GM19239 (cell line): ENCODE measurements at places on chromosomes 16 and 17.
A peak's percentile ranks its signal among the peaks of the same experiment; 100 is the strongest.

- DNase-seq, result no peak
Measured at GRCh38 chr16:23670137-23670776, 8.4 kb upstream of the PLK1 start.

GRCh38 chr17:42428141-42428944, 5.3 kb upstream of the CAVIN1 start:
- DNase-seq, result no peak

DNA sequence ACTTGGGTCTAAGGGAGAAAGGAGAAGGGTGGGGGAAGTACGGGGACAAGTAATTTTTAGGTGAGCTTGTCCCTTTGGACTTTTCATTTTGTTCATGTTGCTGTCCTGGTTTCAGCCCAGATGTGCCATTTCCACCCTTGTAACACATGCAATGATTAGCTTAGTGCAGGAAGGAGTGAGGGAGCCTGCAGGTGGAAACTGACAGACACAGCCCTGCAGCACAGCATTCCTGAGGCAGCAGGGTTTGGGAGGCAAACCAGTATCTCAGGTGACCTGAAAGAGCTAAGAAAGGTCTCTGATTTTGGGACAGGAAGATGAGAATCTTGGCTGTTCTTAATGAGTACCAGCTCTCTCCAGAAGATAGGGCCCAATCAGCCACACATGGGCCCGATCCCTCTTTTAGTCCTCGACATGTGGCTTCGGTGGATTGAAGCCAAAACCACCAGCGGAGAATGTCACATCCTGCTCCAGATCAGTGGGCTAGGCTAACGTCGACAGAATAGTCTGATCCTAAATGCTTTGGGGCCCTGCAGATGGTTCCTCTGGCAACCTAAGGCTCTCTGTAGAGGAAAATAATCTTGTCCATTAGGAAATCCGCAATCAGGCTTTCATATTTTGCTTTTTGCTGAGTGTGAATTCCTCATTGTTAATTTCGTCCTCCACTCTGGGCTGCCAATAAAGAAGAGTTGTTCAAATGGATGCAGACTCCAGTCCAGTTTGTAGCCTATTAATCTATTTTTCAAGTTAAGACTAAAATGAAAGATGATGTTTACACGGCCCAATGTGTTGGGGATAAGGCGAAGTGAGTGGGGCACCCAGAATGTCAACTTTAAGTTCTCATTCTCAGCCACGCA, 3.8 kb upstream of the RNF157 start:
- no peak for DNase-seq

- no peak for DNase-seq
Measured at GRCh38 chr17:71631483-71631882, 489.3 kb upstream of the SOX9 start.

DNA sequence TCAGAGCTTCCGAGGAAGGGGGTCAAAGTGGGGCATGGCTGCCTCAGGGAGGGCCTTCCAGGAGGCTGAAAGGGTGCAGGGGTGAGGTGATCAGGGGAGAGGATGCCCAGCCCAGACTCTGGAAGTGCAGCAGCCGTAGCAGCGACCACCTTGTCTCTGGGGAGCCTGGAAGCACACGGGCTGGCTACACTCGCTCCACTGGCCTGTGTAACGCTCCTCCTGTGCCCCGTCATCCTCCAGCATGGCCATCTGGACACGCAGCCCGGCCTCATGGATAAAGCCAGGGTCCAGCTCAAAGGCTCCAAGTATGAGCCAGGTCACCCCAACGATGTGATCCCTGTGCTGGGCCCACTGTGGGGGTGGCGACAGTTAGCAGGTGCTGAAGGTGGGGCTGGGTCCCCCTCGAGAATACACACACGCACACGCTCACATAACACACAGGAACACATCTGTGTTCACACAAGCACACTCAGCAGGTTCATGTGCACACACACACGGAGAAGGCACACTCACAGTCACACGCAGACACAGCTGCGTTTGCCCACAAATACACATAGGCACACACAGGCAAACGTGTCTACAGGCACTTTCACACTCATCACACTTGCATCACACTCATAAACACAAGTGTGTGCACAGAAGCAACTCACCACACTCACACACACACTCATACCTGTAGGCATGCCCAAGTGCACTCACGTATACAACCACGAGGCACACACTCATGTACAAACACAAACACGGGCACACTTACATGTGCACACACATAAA, 19.3 kb downstream of the POLR3K start:
- no peak for DNase-seq

GRCh38 chr16:75289189-75289588, 37.8 kb upstream of the BCAR1 start:
- DNase-seq, result no peak

DNA sequence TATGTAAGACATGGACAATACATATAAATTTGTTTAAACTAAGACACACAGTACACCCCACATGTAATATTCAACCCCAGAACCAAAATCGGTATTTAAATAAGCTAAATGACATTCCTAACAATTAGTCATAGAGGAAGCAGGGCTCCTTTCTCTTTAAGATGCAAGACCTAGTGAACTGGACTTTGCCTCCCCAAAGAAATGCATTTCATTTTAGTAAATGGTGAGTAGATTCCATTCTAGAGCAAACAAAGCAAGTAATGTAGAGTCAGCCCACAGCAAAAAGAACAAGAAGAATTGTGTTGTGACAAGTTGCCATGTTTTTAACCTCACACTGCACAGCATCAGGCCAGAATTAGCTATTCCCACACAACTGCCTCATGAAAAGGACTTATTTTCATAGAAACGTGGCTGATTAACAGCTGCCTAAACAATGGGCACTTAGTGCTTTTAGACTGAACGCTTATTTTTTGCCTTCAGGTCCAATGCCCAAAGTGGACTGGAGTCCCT, 14.4 kb downstream of the DNAJC7 start:
- DNase-seq, result no peak

GRCh38 chr17:32281011-32281451, 15.4 kb downstream of the RHBDL3 start:
- no peak for DNase-seq

DNA sequence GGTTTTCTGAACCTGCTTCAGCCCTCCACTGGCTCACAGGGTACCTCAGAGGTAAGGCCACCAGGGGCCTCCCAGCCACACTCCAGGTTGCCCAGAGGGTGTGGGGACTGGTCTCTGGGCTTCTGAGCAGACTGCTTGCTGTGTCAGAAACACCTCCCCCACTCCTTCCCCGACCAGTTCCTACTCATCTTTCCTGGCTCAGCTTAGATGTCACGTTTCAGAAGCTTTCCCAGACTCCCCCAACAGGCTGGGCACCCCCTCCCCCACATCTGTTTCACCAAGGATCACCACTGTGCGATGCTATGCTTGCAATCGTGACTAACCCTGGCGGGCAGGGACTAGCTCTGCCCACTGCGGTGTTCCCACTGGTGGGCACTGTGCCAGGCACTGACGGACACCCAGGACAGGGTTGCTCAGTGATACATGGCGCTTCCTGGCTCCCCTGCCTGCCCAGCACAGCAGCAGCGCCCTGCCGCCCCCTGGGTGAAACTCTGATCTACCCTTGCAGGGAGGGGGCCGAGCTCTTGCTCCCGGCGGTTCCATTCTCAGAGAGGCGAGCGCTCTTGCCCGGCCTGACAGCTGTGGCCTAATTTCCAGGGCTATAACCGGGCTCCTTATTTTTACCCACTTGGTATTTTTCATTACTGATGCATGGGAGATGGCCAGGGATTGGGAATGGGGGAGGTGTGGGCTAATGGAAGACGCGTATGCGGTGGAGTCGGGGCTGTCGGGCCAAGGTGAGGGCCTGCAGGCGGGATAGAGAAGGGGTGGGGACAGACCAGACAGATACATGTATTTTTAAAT, 29.4 kb upstream of the MTSS2 start:
- no peak for DNase-seq

DNA sequence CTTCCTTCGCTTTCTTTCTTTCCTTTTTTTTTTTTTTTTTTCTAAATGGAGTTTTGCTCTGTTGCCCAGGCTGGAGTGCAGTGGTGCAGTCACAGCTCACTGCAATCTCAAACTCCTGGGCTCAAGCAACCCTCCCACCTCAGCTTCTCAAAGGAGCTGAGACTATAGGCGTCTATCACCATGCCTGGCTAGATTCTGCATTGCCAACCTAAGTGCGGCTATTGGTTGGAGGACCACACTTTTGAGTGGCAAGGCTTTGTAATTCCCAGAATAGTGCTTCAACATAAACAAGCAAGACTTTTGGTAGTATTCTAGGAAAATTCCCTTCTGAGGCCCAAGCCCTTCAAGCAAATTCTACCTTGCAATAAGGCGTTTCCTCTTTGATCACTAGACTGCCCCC, 107.8 kb downstream of the YPEL2 start:
- DNase-seq, result no peak

- DNase-seq, result peak; percentile 72
Measured at GRCh38 chr16:78444-79150, 572 bp downstream of the MPG start.

DNA sequence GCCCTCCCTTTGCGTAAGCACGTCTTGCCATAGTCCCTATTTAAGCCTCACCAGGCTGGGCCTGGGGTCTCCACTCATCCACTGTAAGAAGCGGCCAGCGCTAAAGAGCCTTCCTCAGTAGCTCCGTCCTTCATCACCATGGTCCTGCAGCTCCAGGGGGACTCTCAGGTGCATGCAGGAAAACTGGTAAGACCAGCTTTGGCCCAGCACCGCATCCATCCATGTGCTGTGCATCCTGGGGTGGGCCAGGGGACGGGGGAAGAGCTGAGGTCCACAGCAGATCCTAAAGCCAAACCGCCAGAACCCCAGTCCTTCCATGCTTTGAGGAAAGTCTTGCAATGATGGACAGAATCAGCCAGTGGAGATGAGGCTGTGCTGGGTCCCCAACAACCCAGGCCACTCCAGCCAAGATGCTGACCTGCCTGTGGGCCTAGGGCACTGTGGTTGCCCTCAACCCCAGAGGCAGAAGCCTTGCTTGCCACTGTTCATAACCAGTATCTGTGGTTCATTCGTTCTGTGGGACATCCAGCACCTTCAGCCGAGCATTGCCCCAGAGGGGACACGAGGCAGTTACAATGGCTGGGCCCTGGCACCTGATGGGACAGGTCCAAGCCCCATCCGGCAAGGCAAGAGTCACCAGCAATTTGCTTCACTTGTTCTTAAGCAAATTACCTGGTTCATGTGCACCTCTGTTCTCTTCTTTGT, 44.4 kb downstream of the RBFOX3 start:
- no peak for DNase-seq

DNA sequence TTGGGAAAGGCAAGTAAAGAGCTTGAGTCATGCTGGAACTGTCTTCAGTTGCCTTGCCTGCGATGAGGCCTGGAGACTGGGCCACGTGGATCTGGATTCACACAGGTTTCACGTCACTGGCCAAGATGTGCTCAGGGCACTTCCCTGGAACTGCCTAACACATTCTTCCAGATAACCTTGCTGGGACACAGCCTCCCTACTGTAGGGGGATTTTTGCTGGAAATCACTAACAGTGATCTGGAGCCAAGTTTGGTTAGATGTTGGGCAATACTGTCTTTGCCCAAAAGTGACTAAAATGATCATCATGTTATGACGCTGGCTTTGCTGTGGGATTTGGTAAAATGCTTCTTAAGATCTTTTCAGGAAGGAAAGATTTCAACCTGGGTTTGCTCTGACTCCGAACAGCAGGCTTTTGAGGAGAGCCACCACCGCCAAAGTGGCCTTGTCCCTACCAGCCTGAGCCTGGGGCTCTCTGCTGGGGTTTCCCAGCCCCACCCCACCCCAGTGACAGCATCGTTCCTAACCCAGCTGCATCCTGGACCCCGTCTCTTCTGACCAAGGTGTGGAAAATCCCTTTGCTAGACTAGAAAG, 14.7 kb downstream of the C1QTNF1 start:
- no peak for DNase-seq

GRCh38 chr16:77223184-77223583, 24.0 kb downstream of the SYCE1L start:
- DNase-seq, result no peak

DNA sequence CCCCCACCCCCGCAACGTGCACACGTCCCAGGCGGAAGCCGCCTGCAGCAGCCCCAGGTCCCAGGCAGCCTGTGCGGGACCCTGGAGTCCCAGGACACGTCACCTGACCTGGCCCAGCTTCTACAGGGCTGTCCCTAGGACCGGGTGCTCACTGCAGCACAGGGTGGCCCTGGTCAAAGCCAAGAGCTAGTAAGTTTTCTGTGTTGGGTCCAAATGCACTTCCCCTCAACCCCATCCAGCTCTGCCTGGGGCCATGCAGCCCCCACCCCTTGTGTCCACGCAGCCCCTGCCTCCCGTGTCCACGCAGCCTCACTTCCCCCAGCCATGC, 22.1 kb upstream of the PVALEF start:
- no peak for DNase-seq
